Bronchial epithelial cell (primary cell): ENCODE measurements at places on chromosomes 11 and 22. TPM values are rescaled to one million over a fixed set of nuclear protein-coding genes. Genes with fewer than 3 reads are reported as not detected.

The SLN gene
- total RNA-seq = not detected in 2 replicates

DNA sequence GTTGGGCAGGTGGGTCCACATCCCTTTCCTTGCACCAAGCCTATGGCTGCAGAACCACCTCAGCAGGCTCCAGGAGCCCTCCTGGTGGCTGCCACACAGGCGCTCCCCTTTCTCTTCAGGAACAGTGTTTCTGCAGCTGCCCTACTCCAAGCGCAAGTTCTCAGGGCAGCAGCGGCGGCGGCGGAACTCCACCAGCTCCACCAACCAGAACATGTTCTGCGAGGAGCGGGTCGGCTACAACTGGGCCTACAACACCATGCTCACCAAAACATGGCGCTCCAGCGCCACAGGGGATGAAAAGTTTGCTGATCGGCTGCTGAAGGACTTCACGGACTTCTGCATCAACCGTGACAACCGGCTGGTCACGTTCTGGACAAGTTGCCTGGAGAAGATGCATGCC, 38.2 kb upstream of the YWHAH start:
- no peak for DNase-seq

GRCh38 chr11:133579165-133580031, 47.1 kb upstream of the OPCML start:
- no peak for DNase-seq

The APLP2 gene
- total RNA-seq = 504 and 567 TPM in 2 replicates

The PHLDA2 gene
- 5.0 and 11.9 TPM in 2 replicates for total RNA-seq

The CYP2D6 gene
- 0.53 and 0.64 TPM in 2 replicates for total RNA-seq

The MS4A1 gene
- total RNA-seq = not detected in 2 replicates

- no peak for DNase-seq
Measured at GRCh38 chr11:2214527-2215229, 43.1 kb upstream of the TH start.

The IL17REL gene
- total RNA-seq = not detected in 2 replicates

DNA sequence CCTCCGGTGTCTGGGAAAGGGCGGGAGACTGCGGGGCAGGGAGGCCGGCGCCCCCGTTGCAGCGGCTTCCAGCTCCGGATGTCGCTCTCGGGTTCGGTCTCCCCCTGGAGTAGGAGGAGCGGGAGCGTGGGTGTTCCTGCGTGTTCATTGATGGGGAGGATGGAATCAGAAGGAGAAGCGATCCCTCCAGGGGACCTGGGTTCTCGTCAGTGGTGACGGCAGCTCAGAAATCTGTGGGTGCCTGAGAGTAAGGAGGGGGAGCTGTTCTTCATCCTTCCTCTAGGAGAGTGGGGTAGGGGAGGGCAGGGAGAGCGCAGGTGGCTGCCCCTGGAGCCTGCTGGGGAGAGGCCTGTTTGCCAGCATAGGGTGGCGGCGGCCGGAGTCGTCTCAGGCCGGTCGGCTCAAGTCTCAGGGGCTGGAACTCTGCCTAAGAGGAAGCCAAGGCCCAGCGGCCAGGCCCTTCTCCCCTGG, 1.1 kb downstream of the UBASH3B start:
- DNase-seq = peak; percentile 33

GRCh38 chr11:65919573-65920371, 546 bp downstream of the DRAP1 start:
- DNase-seq = no peak

- no peak for DNase-seq
Measured at GRCh38 chr11:27513389-27513788, 6.8 kb upstream of the LIN7C start.

DNA sequence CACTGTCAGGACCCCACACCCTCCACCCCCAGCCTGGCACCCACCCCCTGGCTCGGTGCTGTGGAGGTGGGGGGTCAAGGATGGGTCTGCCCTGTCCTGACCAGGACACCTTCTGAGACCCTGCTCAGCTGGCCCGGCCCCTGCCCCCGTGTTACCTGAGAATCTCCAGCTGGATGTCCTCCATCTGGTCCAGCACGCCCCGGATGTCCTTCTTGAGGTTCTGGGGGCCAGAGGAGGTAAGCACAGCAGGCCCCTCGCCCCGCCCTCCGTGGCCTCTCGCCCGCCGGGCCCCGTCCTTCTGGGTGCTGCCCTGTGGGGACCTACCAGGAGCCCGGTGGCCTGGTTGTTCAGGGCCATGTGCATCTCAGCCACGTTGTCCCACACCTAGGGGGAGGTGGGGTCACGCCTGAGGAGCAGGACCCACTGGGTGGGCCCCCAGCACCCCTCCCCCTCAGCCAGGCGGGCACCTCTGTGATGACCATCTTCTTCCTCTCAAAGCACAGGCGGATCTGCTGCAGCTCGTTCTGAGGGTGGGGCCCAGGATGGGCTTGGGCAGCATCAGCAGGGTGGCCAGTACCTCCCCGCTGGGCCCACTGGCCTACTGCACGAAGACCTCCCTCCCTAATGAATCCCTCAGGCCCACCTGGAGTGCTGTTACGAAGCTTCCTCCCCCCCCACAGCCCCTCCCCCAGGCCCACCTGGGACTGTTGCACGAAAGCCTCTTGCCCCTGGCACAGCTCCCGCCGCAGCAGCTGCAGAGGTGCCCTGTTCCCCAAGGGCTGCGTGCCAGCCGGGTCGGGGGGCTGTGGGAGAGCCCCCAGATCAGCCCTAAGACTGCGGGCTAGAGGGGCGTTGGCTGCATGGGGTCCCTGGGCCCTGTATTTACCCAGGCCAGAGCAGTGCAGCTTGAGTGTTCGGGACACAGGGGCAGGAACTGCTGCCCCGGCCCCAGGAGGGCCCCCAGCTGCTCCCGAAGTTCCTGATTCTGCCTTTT, 1.3 kb downstream of the CCDC188 start:
- DNase-seq = no peak

The C1QTNF6 gene
- total RNA-seq = 2.9 and 4.1 TPM in 2 replicates

DNA sequence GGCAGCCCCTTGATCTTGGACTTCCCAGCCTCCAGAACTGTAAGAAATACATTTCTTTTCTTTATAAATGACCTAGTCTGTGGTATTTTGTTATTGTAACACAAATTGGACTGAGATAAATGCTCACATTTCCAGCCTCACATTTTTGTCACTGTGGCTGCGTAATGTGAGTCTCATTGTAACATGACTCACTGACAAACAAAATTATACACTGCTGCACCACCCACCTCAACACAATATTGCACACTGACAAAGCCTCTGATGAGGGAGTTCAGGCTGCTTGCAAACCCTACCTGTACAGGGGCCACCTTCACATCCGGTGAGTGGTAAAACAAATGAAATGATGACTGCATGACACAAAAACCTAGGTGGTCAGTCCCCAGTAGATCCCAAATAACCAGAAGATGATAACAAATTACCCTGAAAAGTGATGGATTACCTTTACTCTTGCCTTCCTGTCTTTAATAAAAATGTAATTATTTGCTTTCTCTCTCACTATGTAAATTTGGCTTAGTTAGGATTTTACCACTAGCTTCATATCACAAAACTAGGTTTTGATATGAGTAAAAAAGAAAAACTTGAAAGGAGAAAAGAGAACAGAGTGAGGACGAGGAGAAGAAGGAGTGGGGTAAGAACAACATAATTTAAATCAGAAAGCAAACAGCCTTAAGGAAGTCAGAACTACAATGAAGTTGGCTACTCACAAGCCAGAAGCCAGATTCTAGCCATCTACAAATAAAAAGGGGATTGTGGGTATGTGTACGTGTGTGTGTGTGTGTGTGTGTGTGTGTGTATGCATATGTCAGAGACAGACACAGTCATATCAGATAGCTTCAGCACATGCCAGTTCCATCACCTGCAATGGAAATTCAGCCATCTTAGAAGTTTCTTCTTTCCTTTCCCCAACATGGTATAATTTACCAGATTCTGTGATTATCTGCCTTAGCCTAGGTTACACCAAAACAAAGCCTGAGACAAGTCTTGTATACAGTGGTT, 53.4 kb upstream of the SESN3 start:
- DNase-seq = peak; percentile 86

- no peak for DNase-seq
Measured at GRCh38 chr11:75639762-75640181, 29.1 kb downstream of the MAP6 start.

GRCh38 chr11:36012455-36012854, 68.6 kb downstream of the LDLRAD3 start:
- DNase-seq = peak; percentile 37

GRCh38 chr22:46862418-46863324, 100.2 kb downstream of the TBC1D22A start:
- no peak for DNase-seq

- DNase-seq = no peak
Measured at GRCh38 chr11:6609502-6610015, 2.5 kb downstream of the TAF10 start.

DNA sequence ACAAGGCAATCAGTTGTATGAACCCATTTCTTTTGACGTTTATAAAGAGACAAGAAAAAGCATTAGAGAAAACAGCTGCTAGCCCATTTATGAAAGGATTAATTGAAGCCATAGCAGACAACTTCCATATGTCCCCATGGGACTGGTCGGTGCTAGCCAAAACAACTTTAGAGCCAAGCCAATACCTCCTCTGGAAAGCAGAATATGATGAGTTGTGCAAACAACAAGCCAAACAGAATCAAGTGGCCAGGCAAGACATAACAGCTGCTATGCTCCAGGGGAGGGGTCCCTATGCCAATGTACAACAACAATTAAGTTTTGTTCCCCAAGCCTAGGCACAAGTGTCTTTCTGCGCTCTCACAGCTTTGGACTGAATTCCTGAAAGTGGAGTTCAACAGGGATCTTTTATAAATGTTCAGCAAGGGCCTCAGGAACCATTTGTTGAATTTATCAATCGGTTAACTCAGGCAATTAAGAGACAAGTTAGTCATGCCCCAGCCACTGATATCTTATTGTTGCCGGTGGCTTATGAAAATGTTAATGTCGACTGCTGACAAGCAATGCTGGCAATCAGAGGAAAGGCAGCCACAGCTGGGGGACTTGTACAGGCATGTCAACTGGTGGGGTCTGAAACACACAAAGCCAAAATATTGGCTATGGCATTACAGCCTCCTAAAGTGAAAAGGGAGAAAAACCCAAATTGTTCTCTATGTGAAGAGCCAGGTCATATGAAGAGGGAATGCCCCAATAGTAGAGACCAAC, 1593.1 kb upstream of the TENM4 start:
- peak; percentile 21 for DNase-seq

DNA sequence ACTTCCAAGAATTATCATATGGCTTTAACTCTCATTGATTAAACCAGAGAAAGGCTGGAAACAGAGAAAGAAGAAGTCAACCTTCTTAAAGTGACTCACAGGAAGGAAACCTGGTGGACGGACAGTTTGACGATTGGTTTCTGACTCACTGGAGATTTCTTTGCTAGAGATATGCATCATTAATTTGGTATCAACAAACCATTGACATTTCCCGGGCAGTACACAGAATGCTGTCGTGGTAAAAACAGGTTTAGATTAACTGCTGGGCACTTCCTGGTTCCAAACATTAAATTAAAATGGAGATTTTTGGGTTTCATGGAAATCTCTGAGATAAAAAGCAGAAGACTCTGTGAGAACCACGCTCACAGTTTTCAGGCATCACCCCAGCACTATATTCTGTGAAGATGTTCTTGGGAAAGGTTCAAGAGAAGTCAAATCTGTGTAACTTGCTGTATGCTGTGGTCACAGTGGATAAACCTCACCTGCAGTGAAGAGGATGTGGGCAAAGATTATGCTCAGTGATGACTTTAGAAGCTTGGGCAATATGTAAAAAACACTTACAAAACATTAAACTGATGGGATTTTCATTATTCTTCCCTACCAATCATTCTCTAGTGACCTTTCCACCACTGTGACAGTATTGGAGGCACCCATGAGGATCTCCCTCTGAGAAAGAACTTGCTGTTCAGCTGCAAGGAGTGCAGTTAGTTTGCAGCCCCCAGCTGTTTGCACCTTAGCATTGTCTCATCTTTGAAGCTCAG, 61.1 kb upstream of the CD44 start:
- DNase-seq = peak; percentile 96

- no peak for DNase-seq
Measured at GRCh38 chr11:100592619-100593260, 94.3 kb upstream of the ARHGAP42 start.

DNA sequence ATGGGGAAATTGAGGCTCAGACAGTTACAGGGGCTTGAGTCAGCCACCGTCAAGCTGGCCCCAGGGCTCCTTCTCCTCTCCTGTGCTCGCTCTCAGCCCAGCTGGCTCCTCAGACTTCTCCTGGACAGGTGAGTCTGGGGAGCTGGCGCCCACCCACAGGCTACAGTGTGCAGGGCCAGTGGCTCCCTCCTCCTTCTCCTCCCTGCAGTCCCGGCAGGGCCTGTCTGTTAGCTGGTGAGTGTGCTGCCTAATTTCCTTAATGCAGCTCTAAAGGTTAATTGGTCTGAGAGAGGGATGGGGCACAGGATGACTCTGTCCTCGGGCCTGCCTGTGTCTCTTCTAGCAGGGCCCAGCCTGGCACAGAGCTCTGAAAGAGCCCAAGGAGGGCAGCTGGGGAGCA, 31.7 kb downstream of the LMO1 start:
- no peak for DNase-seq

The CSRP3 gene
- not detected in 2 replicates for total RNA-seq

GRCh38 chr11:91047882-91048281, 825.0 kb upstream of the CHORDC1 start:
- DNase-seq = no peak

DNA sequence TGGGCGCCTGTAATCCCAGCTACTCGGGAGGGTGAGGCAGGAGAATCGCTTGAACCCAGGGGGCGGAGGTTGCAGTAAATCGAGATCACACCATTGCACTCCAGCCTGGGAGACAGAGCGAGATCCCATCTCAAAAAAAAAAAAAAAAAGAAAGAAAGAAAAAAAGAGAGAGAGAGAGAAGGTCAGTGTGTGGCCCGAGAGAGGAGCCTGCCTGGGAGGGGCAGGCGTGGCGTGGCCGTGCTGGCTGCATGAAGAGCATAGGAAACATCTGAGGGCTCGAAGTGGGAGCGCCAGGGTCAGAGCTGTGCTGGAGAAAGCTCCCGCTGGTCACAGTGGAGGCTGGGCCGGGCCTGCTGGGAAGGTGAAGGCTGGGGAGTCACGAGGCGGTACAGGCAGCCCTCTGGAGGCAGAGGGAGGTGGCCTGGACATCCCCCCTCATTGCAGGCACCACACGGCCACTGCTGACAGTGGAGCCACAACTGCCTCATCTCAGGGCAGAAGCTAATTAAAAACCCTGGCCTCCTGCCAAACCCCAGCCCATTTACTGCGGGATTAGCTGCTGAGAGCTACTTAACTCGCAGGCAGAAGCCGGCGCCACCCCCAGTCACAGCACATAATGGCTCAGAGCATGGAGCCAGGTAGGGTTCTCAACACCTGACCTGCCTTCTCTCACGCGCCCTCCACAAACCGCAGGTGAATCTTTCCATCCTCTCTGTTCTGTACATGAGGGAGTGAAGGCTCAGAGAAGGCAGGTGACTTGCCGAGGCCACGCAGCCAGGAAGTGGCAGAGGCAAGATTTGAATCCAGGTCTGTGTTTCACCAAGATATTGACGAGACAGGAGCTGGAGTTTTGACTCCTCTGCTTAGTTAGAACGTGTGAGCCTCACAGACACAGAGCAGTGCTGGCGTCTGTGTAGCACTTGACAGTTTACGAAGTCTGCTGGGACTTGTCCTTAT, 32.6 kb downstream of the NFAM1 start:
- no peak for DNase-seq

The ADM2 gene
- 3.7 and 5.4 TPM in 2 replicates for total RNA-seq

The SHISAL1 gene
- total RNA-seq = under 0.01 and 0.26 TPM in 2 replicates
